ENCODE measurements at places on chromosomes 16 and 17.
A peak's percentile ranks its signal among the peaks of the same experiment; 100 is the strongest.

- no peak for DNase-seq
Measured at GRCh38 chr17:79811868-79812352, 15.0 kb upstream of the CBX8 start.

GRCh38 chr16:89084411-89084810 is 9.2 kb upstream of the ACSF3 start:
- no peak for DNase-seq

DNA sequence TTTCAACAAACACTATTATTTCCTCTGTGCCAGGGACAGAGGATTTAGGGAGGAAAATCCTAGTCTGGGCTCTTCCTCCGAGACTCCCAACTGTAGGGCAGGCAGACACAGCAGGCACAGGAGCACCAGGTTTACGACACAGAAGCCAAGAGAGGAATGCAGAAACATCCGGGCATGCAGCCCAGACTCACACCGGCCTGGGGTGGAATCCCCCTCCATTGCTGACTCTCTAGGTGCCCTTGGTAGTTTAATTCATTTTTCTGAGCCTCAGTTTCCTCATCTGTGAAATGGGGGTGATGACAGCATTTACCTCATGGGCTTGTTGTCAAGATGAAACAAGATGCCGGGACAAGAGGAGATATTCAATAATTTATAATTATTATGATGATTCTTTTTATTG is 14.9 kb downstream of the CA4 start:
- no peak for DNase-seq

DNA sequence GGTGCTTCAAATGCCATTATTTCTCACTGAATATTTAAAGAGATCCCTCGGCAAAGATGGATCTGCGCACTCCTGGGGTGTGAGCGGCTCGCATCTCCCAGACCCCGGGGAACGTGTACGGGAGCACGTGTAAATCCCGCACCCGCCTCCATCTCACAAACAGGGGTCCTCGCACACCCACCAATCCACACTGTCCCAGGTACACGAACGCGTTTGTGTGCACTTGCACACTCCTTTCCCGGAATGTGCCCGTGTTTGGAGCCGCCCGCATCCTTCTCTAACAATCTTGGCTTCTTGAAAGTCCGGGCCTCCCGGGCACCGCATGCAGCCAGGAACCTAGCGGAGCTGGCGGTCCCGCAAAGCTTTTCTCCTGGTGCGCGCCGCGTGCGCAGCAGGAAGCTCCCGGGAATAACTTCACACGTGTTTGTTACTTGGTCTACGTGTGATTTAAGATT is 2.5 kb upstream of the SALL1 start:
- DNase-seq: no peak

DNA sequence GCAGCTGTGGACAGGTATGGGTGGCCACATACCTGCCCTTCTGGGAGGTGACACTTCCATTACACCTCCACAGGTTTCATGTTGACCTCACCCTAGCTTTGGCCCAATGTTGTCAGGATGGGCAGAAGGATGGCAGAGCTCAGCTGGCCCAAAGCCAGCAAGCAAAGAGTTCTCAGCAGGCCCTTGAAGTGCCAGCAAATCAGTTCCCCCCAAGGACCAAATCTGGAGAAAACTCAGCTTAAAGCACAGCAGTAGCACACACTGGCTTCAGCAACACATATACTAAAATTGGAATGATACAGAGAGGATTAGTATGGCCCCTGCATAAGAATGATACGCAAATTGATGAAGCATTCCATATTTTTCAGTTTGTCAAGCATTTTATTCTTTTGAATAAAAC is 13.4 kb downstream of the ARL4D start:
- no peak for DNase-seq

DNA sequence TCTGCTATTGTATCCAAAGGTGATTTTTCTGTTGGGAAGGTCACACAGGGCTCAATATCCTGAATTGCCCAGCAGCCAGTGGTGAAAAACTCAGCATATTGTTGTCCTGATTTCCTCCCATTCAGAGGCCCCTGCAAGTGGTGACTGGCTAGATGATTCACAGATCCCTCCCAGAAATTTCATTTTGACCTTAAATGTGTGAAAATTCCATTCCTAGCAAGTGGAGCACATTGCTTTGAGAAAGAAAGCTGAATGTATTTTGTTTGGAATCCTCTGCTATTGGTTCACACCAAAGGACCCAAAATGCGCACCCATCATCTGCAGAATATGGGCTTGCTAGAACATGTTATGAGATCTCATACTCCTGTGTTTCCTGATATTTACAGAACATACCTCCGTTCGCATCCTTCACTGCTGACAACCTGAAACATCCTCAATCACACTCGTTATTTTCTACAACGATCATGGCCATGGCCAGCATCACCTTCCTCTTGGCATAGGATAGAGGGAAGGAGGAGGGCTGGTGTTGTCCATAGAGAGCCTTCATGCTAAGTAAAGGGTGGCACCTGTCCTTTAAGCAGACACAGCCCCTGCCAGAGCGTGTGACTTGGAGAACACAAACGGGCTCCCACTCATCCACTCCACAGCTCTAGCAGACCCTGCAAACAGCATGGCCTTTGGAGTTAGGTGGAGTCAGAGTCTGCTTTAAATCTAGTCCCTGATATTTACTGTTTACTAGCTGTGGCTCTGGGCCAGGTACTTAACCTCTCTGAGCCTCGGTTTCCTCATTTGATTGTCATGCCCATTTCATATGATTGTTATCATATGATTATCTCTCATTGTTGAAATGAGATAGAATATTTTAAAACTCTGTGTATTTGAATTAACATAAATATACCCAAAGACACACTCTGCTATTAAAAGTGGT is 30.4 kb upstream of the NFAT5 start:
- DNase-seq: peak; percentile 81

- DNase-seq: no peak
Measured at GRCh38 chr16:74871608-74872007, 97.0 kb upstream of the FA2H start.

DNA sequence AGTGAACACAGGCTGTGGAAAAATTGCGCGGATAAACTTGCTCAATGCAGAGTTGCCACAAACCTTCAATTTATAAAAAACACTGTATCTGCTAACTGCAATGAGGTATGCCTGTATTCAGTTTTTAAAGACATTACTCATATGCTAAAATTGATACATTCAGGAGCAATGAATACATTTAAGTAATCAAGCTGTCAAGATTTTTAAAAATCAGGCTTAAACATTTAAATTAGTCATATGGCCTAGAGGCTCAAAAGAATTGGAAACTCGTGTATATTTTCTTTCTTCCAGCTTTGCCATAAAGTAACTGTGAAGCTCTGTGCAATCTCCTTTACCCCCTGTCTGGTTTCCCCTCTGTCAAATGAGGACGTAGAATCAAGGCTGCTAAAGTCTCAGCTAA is 4.1 kb downstream of the SYNRG start:
- peak; percentile 70 for DNase-seq

DNA sequence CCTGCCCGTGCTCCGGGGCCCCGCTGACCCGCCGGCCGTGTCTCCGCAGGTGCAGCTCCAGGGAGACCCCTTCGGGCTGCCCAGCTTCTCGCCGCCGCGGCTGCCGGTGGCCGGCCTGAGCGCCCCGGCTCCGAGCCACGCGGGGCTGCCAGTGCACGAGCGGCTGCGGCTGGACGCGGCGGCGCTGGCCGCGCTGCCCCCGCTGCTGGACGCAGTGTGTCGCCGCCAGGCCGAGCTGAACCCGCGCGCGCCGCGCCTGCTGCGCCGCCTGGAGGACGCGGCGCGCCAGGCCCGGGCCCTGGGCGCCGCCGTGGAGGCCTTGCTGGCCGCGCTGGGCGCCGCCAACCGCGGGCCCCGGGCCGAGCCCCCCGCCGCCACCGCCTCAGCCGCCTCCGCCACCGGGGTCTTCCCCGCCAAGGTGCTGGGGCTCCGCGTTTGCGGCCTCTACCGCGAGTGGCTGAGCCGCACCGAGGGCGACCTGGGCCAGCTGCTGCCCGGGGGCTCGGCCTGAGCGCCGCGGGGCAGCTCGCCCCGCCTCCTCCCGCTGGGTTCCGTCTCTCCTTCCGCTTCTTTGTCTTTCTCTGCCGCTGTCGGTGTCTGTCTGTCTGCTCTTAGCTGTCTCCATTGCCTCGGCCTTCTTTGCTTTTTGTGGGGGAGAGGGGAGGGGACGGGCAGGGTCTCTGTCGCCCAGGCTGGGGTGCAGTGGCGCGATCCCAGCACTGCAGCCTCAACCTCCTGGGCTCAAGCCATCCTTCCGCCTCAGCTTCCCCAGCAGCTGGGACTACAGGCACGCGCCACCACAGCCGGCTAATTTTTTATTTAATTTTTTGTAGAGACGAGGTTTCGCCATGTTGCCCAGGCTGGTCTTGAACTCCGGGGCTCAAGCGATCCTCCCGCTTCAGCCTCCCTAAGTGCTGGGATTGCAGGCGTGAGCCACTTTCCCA is 5.9 kb downstream of the CTF1 start:
- peak; percentile 78 for DNase-seq

GRCh38 chr17:31494259-31495021 is 103.0 kb downstream of the RAB11FIP4 start:
- no peak for DNase-seq

GRCh38 chr16:12461201-12461600 is 342.5 kb downstream of the CPPED1 start:
- no peak for DNase-seq

DNA sequence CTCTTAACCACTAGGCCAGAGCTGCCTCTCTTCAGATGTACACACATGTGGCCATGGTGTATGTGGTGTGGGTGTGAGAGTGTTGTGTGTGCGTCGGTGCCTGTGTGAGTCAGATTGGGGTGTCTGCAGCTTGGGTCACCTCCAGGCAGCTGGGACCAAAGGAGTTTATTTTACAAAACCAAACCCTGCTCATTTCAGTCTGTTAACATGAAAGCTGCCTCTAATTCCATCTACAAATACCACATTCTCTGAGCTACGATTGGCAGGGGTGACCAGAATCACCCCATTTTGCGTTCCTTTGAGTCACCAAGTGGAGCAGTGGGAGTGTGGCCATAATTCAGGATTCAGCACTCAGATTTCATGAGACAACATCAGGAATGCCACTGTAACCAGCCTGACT is 105.3 kb downstream of the IRX5 start:
- DNase-seq: no peak

DNA sequence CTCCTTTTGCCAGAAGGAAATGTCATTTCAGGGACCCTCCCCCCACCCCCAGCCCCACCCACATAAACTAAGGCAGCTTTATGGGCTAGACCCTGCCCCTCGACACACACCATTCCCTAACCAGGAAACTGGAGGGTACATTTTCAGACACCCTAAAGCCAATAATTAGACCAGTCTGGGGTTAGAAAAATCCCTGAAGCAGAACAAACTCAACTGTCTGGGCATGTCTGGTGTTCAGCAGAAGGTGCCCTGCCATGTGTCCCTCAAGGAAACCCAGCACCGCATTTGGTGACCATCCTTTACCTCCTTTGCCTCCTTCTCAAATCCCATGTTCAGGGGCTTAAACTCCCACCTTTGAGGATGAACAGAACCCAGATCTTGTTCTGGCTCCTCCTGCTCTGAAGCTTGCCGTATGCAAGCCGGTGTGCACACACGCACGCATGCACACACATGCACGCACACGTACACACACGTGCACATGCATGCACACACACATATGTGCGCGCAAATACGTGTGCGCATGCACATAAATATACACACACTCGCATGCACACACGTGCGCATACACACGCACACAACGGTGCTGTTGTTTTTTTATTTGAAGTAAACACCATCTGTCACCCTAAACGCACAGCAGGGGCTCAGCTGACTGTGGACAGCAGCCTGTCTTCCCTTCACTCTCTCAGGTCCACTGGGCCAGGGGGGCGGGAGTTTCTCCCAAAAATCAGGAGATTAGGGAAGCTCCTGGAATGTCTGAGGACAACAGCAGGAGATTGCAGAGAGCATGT is 156.8 kb upstream of the TNRC6C start:
- no peak for DNase-seq

DNA sequence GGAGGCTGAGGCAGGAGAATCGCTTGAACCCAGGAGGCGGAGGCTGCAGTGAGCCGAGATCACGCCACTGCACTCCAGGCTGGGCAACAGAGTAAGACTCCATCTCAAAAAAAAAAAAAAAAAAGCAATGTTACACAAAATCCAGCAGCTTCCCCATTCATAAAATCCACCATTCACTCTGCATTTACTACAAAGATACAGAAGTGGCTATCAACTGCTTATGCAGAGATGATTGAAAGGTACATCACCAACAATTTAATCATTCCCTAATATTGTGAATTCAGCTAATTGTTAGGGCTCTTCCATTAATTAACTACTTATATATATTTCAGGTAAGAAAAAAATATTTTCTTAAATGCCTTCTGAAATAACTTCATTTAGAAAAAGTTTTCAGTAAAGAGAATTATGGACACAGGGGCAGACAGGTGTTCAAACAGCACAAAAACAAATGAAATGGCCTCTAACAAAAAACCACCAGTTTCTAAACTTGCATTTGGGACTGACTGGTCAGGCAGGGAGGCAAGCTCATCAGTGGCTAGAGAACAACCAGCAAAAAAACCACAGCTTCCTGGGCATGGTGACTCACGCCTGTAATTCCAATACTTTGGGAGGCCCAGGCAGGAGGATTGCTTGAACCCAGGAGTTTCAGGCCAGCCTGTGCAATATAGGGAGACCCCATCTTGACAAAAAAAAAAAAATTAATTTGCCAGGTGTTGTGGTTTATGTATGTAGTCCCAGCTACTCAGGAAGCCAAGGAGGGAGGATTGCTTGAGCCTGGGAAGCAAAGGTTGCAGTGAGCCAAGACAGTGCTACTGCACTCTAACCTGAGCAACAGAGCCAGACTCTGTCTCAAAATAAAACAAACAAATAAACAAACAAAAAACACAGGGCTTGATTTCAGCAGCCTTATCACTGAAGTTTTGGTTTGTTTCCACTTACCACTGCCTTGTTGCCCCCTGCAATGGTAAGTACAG is 26.3 kb downstream of the ERN1 start:
- peak; percentile 83 for DNase-seq

DNA sequence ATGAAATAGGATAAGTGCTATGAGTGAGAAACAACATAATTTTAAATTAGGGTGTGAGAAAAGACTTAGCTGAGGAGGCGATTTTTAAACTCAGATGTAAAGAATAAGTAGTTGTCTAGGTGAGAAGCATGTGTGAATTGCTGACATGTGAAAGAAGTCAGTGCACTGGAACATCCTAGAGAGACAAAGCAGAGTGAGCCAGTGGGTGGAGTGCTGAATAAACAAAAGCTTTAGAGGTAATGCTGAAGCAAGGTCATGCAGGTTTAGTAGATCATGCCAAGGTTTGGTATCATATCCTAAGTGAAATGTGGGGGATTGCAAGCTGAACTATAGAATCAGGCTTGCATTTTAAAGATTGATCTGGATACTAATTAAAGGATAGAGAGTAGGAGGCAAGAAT is 89.4 kb downstream of the KIF2B start:
- DNase-seq: no peak

GRCh38 chr17:48483471-48484131 is 47.2 kb downstream of the HOXB1 start:
- DNase-seq: peak; percentile 100

DNA sequence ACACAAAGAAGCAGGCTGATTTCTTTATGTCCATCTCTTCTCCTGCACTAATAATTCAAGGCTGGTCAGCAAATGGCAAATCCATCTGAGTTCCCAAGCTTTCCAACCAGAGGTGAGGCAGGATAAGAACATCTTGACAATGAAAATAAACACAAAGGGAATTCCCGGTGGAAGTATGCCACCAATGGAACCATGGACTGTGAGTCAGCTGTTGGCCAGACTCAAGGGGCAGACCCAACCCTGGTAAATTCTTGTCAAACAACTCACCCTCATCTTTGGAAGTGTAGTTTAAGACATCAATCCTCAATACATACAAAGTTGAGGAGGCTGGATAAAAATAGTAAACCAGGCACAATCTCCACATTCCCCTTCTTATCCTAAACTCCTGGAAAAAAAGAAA is 74.3 kb upstream of the CES5A start:
- DNase-seq: peak; percentile 45

Measured in ELR (cell line).